ENCODE measurements at places on chromosomes 2 and 18.
A peak's percentile ranks its signal among the peaks of the same experiment; 100 is the strongest.

DNA sequence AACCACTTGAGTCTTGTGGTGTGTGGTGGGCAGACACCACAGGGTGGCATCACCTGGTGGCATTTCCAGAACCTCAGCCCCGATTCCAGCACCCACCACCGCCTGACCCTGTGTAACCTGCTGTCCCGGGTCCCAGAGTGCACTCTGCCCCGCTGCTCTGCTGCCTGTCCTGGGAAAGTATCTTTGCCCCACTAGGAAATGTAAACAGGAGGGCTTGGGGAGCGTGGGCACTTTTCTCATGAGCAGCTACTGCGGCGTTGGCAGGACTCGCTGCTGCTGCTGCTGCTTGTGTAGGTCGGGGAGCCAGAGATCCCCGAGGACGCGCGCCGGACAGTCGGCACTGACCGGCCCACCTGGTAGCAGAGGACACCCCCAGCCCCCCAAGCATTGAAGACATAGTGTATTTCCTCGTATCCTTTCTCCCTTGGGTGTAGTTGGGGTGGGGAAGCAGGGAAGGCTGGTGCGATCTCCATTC is 13.4 kb downstream of the DTYMK start:
- no peak for DNase-seq

- no peak for DNase-seq
These were observed 50.4 kb upstream of the CTDP1 start for GRCh38 chr18:79629249-79629558.

GRCh38 chr2:873651-874580 is 76.7 kb upstream of the SNTG2 start:
- DNase-seq, result no peak

DNA sequence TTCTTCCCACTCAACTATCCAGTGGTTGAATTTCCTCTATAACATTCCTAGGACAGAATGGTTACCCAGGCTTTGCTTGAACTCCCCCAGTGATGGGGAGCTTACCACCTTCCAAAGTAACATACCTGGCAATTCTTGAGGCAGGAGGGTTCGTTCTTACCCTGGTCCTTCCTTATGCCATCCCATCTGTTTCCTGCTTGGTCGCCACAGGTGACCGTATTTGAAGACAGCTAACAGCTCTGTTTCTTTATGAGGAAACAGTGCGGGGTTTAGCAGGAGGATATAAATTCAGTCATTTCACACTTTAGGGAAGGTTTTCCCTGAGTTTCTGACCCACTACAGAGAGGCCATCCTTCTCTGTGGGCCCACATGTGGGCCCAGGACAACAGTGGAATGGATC is 42.6 kb downstream of the FOSL2 start:
- DNase-seq, result no peak

DNA sequence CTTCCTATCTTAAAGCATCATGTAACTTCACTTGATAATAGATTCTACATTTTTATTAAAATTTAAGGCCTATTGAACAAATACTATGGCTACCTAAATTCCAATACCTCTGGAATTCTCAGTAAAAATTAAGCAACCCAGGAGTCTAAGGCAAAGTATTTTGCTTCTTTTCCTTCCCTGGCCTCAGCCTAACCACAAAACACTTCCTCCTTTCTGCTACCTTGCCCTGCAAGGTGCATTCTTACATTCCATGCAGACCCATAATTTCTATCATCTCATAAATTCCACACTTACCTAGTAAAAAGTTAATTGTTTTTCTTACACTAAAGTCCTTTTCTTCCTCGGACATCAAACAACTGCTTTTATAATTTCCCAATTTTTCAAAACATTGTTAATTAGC is 3.7 kb downstream of the MBOAT2 start:
- DNase-seq, result no peak

- DNase-seq, result no peak
These were observed 1768.2 kb downstream of the SUCLG1 start for GRCh38 chr2:82690757-82691411.

DNA sequence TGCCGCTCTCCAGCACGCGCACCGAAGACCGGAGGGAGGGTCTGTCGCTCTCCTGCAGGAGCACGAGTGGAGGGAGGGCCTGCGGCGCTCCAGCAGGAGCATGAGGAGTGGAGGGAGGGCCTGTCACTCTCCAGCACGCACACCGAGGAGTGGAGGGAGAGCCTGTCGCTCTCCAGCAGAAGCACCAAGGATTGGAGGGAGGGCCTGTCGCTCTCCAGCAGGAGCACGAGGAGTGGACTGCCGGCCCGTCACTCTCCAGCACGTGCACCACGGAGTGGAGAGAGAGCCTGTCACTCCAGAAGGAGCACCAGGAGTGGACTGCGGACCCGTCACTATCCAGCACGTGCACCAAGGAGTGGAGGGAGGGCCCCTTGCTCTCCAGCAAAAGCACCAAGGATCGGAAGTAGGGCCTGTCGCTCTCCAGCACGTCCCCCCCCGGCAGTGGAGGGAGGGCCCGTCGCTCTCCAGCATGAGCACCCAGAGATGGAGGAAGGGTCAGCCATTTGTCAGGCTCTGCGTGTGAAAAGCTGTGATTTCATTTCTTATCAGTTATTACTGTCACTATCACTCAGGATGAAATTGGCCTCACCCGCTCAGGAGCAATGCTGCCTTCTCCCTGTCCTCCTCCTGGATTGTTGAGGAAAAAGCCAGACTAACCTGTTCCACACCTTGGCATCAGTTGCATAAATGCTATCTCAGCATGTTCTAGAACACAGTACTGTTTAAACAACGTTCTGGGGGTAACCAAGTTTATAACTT is 35.9 kb downstream of the ADI1 start:
- no peak for DNase-seq

DNA sequence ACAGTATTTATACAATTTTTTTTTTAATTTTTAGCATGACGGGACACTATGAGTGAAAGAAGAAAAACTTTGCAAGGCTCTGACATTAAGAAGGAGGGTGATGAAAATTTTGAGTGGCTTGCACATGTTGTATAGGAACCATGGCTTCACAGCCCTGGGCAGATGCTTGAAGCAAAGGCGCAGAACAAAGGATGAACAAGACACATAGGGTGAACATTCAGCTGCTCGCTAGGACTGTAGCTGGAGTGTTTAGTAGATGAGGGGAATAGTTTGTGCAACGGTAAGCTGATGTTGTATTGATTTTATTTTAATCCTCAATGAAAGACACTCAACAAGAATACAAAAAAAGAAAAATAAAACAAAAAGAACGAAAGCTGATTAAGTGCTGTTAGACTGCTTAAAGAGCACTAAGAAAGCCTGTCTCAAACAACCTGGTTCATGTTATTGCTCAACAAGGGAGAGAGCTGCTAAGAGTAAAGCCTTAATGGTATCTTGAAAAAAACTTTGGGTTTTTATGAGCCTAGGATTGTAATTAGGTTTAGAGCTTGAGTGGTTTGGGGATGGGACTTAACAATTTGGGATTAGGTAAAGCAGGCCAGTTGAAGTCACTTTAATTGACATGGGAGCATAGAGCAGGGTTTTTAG is 41.2 kb upstream of the GCFC2 start:
- DNase-seq, result no peak

- peak; percentile 43 for DNase-seq
These were observed 219.4 kb downstream of the MREG start for GRCh38 chr2:215793747-215794595.

- DNase-seq, result no peak
These were observed 39.5 kb downstream of the TMEM247 start for GRCh38 chr2:46518861-46519260.

- peak; percentile 39 for DNase-seq
These were observed 6.0 kb downstream of the DDX18 start for GRCh38 chr2:117820444-117820843.

GRCh38 chr2:133498662-133499585 is 69.3 kb downstream of the NCKAP5 start:
- DNase-seq, result no peak

DNA sequence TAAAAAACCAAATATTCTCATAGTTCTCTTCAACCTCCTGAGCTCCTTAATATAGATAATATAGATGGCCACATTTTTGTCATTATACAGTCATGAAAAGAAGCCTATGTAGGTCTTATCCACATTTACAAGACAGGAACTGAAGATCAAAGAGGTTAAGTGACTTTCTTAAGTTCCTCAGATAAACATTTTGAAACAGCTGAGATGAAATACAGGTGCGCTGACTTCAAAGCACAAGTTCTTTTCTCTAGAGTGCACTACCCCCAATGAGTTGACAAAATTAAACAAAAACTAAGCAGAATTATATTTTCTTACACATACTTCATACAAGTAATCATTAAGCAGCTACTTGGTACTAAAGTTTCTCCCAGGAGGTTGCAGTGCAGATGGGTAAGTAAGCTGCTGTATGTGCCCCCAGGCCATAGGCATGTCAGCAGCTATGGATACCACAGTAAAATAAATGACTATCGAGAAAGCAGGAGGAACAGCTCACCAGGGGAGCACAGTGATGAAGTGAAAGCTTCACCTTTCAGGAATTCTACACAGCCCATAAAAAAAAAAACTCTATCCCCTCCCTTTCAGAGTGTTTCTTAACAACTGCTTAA is 199.8 kb downstream of the DPP10 start:
- no peak for DNase-seq

DNA sequence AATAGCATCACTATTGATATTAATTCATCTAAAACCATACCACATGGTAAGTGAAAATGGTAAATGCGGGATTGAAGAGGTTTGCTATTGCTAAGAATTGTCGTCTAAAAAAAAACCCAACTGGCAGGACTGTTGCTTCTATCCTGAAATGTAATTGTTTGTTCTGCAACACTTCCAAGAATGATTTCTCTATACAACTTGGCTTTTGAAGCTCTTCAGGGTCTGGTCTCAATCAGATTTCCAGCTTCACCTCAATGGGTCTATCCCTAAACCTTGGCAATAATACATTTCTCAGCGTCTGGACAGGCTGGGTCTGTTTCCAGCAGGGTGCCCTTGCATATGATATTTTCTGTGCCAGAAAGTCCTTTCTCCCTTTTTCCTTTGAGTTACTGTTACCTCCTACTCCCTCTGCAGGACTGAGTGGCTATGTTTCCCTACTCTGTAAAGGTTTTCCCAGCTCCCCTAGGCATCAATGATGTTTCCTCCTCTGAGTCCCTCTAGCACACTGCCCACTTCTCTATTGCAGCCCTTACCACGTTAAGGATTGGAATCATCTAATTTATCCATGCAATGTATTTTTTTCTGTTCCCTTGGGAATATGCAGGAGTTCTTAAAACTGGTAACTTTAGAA is 118.2 kb upstream of the REV1 start:
- DNase-seq, result no peak

DNA sequence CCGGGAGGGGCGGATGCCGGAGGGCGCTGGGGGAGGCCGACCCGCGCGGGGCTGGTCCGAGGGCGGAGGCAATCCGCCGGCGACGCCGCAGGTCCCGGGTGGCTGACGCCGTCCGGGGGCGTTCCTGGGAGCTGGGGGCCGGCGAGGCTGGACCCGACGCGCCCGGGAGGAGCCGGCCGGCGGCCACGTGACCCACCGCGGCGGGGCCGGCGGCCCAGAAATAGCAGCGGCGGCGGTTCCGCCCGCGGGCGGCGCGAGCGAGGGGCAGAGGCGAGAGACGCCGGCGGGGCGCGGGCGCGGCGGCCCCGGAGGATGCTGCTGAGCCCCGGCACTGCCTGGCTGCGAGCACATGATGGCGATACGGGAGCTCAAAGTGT is at the start of gene RAB31:
Gene RAB31, plus strand, starts transcription at position 245 of the 377 bp plus-strand sequence. Its CDS starts 105 bp downstream, at position 350.
- no peak for DNase-seq

GRCh38 chr2:23793476-23793875 is 133.4 kb downstream of the ATAD2B start:
- DNase-seq, result no peak

DNA sequence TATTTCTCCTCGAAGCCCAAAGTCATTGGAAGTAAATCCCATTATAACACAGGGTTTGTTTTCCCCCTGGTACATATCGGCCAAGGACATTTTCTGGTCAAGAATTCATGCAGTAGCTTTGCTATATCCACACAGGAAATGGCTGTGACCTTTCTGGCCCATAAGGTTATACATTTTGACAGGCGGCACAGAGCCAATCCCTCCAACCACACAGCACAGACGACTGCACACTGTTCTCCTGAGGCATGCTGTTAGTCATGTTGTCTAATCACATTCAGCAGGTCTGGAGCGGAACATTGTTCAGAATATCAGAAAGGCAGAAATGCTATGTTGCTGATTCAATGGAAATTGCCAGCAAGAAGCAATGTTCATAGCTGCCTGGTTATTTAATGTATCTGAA is 742.3 kb upstream of the SLC8A1 start:
- DNase-seq, result no peak

DNA sequence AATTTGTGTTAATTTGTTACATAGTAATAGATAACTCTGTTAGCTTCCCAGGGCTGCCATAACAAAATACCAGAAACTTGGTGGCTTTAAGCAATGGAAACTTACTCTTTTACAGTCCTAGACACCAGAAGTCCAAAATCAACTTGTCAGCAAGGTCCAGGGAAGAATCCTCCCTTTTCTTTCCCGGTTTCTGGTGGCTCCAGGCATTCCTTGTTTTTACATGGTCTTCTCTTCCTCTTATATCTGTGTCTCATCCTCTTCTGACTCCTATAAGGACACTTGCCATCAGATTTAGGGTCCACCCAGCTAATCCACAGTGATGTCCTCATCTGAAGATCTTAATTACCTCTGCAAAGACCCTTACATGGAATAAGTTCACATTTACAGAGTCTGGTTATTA is 95.6 kb downstream of the DDX1 start:
- DNase-seq, result no peak

DNA sequence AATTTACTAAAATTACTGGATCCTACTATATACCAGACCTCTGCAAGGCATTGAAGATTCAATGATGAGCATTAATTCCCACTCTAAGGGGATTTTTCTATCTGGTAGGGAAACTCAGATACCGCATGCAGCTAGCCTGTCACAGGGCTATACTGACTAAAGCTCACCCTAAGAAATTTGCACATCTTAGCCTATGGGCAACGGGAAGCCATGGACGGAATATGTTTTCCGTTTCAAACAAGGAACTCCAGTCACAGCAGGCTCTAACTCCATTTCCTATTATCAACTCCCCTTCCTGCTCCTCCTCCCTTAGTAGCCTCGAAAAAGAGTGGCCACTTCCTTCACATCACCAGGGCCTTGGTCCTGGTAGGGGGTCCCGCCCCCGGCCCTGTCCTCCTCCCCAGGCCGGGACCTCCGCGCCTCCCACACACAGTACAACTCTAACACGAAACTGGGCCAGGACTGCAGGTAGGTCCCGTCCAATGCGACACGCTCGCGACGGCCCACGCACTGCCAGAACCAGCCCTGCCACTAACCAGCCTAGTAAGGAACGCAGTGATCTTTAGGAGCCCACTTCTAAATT is 659 bp upstream of the COX5B start:
- DNase-seq, result no peak
